HFFc6 (cell line): ENCODE measurements at places on chromosomes 3 and 15.

DNA sequence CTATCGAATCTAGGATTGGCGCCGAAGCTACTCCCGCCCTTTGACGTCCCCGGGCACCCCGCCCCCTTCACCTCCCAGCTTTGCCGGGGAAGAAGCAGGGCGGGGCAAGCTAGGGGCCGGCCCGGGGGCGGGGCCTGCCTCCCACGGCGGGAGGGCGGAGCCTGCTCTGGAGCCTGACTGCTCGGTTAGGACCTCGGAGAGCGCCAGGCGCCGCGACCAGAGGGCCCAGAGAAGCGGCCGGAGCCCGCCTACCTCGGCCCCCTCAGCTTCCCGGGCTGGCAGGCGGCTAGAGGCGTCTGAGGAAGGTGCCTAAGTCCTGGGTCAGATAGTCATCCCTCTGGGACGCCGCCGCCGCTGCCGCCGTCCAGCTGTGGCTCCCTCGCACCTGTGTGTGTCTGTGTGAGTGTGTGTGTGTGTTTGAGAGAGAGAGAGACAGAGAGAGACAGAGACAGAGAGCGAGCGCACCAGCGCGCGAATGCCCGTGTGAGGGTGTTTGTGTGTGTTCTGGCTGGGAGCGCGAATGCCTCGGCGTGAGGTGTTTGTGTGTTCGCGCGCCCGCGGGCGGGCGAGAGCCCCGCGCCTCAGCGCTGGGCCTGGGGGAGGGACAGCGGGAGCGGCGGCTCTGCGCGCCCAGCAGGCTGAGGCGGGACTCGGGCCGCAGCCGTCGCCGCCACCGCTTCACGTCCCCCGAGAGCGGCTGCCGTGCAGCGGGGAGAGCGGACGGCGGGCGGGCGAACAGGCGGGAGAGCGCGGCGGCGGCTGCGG, at the start of gene STXBP5L:
Gene STXBP5L, plus strand, starts transcription at position 176 of the 765 bp plus-strand sequence. CDS start 1,374 bp downstream, outside the sequence.
- H3K36me3 ChIP-seq = no peaks in the 10 kb centered on the region
- DNase-seq = peak; percentile 34
- peak within 1 kb of the TSS; percentile 84 for H3K4me3 ChIP-seq
- peaks cover 11% of the 10 kb centered on the region for H3K4me1 ChIP-seq
- H3K27me3 ChIP-seq = peaks cover 25% of the 10 kb centered on the region

DNA sequence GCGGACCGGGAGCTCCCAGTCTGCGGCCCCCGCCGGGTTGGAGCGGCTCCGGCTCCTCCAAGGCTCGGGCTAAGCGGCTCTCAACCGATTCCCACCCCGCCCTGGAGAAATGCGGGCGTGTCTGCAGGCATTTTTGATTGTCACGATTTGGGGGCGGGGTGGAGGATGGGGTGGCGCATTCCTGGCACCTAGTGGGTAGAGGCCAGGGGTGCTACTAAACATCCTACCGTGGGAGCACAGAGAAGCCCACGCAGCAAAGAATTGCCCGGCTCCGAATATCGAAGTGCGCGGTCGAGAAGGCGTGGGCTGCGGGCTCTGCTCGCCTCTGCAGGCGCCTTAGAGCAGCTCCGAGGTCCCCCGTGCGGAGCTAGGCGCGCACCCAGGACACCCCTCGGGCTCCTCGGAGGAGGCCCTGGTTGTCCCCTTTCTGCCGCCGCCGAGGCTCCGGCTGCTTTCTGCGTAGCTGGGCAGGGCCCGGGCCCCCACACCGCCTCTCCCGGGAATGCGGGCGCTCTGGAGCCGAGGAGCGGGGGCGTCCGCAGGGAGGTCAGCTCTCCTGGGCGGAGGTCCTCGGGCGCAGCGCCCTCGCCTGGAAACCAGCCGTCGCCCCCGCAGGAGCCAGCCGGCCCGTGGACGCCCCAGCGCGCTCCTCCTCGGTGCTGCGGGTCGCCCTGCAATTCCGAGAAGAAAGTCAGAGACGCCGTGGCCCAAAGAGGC, 16.5 kb upstream of the LAMP3 start:
- H3K27ac ChIP-seq = no peak overlapping the region
- H3K27me3 ChIP-seq = peaks cover 30% of the 10 kb centered on the region
- peak overlapping the region; percentile 86 for H3K4me3 ChIP-seq
- H3K36me3 ChIP-seq = no peaks in the 10 kb centered on the region
- peaks cover 15% of the 10 kb centered on the region for H3K4me1 ChIP-seq

DNA sequence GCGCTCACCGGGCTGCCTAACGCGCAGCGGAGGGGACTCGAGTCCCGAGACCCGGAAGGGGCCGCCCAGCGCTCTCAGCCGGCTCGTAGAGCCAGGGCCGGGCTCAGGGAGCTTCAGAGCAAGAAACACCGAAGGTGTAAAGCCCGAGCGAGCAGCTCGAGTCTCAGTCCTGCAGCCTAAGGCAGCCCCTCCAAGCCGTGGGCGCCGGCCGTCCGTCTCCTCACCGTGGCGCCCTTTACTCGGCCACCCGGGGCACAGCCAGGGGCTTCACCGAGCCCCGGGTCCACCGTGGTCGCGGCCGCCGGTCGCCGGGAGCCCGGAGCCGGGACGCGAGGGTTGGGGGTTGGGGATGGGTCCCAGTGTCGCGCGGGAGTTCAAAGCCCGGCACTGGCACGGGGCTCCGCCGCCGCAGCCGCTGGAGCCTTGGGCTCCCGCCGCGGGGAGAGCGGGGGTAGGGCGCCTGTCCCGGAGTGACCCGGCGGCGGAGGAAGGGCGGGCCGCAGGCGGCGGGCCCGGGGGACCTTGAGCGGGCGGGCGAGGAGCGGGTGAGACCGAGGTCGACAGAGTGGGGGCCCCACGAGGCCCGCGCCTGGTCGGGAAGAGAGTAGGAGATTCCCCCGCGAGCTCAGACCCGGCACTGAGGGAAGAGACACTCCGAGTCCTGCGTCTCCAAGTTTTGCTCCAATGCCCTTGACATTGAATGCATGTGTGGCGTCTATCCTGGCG, 26.9 kb upstream of the THRB start:
- H3K27me3 ChIP-seq = peaks cover 3% of the 10 kb centered on the region; the same call in 1 of the 2 replicates
- H3K4me1 ChIP-seq = no peaks in the 10 kb centered on the region
- H3K27ac ChIP-seq = no peak overlapping the region
- H3K4me3 ChIP-seq = no peak overlapping the region
- no peaks in the 10 kb centered on the region for H3K36me3 ChIP-seq

GRCh38 chr3:52890735-52891134, 6.6 kb downstream of the STIMATE start:
- no peak overlapping the region for H3K4me3 ChIP-seq
- H3K4me1 ChIP-seq = peaks cover 52% of the 10 kb centered on the region
- no peak for DNase-seq

- DNase-seq = no peak
- no peaks in the 10 kb centered on the region for H3K36me3 ChIP-seq
Observed at GRCh38 chr3:71862371-71863140, 77.6 kb upstream of the PROK2 start.

DNA sequence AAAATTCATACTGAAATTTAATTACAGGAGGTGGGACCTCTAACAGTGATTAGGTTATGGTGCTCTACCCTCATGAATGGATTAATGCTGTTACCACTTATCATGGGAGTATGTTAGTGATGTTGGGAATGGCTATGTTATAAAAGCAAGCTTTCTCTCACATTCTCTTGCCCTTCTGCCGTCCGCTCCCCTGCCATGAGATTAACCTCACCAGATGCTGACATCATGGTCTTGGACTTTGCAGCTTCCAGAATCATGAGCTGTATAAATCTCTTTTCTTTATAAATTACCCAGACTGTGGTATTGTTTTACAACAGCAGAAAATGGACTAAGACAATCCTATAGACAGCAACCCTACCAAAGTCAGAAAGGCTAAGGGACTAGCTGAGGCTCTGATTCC, 884.8 kb downstream of the FHIT start:
- H3K27ac ChIP-seq = no peak overlapping the region
- H3K4me3 ChIP-seq = no peak overlapping the region
- no peaks in the 10 kb centered on the region for H3K36me3 ChIP-seq
- no peaks in the 10 kb centered on the region; the same call in 1 of the 2 replicates for H3K27me3 ChIP-seq
- no peaks in the 10 kb centered on the region for H3K4me1 ChIP-seq

DNA sequence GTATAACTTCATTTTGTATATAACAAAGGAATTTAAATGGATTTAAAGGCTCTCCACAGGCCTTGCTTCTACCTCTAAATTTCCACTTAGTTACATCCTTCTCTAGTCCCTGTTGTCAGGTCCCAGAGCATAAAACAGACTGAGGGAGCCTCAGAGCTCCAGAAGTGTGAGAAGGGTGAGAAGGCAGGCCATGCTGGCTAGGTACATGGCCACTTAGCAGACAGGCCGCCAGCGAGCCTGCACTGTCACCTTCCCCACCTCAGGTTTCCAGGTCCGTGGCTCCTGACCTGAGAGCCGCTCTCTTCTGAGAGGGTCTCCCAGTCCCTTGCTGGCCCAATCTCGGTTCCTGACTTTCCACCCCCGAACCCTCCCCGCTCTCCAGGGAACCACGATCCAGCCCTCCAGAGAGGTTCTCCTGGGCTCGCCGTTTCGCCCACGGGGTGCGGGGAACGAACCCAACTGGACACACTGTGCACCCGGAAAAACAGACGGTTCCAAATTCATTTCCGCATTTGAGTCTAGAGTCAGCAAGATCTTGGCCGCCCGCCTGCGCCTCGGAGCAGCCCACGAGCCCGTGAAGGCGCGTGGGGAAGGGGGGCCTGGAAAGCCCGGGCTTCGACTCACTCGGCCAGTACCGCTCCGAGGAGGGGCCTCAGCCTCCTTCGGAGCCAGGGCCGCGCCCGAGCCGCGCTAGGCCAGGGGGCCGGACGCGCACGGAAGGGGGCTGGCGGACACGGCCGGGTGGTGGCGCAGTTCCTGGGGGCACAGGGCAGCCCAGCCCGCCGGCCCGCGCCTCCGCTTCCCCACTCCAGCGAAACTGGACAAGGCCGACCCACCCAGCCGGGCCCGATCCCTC, 16.7 kb upstream of the SOX2 start:
- no peak for DNase-seq
- no peaks in the 10 kb centered on the region for H3K36me3 ChIP-seq
- H3K4me1 ChIP-seq = no peaks in the 10 kb centered on the region

DNA sequence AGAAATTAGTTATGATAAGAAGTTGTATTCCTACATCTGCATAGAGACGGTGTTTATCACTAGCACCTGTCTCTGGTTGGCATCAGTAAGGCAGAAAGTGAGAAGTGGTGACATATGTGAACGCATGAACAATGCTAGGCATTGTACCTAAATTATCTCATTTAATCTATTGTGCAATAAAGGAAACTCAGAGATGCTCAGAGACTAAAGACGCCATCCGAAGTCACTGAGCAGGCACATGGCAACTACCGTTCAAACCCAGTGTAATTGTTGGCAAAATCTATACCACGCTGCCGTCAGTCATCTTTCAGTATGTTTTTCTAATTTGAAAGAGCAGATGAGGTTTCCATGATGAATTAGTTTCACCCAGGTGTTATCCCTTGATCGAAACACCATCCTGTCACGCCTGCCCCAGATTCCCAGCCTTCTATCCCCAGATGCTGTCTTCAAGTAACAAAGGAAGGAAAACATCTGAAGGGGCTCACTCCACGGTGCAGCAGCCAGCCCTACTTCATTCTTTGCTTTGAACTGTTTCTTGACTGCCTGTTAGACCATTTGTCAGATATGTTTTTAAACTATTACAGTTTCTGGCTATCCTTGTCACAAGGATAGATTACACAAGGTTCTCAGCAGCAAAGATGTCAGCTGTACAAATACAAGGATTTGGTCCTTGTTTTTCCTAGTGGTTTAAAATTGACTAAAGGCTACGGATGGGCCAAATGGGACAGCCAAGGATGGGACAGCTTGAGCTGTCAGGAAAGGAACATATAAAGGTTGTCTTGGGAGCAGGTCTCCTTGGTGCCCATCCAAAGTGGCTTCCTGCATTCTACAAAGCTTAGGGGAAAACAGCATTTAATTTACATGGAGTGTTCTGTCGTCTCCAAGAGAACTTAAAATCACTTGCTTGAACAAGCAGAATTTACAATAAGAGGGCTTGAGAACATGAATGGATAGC, 99.1 kb downstream of the TMEM108 start:
- no peak overlapping the region for H3K27ac ChIP-seq
- H3K4me1 ChIP-seq = no peaks in the 10 kb centered on the region
- H3K36me3 ChIP-seq = no peaks in the 10 kb centered on the region
- no peak for DNase-seq
- H3K4me3 ChIP-seq = no peak overlapping the region

DNA sequence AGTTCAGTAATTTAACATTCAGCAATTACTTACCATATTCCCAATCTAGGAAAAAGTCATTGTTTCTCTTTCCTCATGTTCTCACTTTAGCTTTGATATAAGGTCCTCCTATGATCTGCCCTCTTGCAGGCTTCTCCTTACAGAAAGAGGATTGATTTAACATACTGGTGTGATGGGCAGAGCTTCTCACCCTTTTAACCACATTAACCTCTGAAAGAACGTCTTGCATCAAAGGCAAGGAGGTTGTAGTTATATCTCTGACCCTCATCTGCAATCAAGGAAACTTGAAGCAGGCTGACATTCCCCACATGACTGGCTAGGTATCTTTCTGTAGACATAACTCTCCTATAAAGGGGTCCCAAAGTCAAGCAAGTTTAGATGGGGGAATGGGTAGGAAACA, 39.5 kb downstream of the BTLA start:
- H3K4me1 ChIP-seq = peaks cover 5% of the 10 kb centered on the region; the same call in 1 of the 2 replicates
- DNase-seq = no peak
- no peak overlapping the region for H3K4me3 ChIP-seq

DNA sequence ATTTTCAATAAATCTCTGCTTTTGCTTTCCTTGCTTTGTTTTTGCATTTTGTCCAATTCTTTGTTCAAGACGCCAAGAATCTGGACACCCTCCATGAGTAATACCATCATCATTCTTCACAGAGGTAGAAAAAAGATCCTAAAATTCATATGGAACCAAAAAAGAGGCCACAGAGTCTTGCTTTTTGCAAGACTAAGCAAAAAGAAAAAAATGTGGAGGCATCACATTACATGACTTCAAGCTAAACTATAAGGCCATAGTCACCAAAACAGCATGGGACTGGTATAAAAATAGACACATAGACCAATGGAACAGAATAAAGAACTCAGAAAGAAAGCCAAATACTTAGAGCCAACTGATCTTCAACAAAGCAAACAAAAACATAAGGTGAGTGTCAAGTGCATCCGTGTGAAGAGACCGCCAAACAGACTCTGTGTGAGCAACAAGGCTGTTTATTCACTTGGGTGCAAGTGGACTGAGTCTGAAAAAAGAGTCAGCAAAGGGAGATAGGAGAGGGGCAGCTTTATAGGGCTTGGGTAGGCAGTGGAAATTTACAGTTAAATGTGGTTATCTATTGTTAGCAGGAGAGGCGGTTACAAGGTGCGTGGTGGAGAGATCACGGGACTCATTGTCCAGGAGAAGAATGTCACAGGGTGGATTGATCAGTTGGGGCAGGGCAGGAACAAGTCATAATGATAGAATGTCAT, 10.9 kb downstream of the STRIT1 start:
- peaks cover 11% of the 10 kb centered on the region for H3K4me1 ChIP-seq
- DNase-seq = peak; percentile 71
- H3K36me3 ChIP-seq = no peaks in the 10 kb centered on the region; the same call in 1 of the 2 replicates
- no peak overlapping the region for H3K27ac ChIP-seq

- no peak overlapping the region for H3K27ac ChIP-seq
- no peak for DNase-seq
- H3K36me3 ChIP-seq = peaks cover 10% of the 10 kb centered on the region
- peaks cover 26% of the 10 kb centered on the region for H3K4me1 ChIP-seq
- no peak overlapping the region for H3K4me3 ChIP-seq
Observed at GRCh38 chr15:31551323-31551722, 224.7 kb downstream of the KLF13 start.
